GM04504 (cell line): ENCODE measurements at places on chromosomes 7 and 10.

GRCh38 chr10:103733045-103733419 is 122.3 kb downstream of the SH3PXD2A start:
- DNase-seq, result no peak

- DNase-seq, result no peak
Observed at GRCh38 chr10:84523526-84523925, 195.1 kb downstream of the CCSER2 start.

GRCh38 chr10:119203006-119203405 is 4.4 kb upstream of the GRK5 start:
- no peak for DNase-seq

DNA sequence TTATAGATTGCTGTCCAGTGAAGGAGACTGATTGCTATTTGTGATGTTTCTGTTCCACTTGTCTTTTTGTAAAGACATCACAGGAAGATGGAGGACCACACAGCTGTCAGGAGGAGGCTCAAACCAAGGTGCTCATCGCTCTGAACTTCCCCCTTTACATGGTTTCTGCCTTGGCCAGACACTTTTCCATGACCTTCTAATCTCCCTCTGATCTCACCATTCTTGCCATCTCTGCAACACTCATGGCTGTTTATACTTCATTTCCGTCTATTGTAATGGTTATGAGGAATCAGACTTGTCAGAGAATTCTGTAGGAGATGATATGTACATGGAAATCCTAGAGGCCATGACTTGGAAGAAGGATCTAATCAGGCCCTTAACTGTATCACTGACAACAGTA is 1.7 kb upstream of the TAS2R5 start:
- no peak for DNase-seq

DNA sequence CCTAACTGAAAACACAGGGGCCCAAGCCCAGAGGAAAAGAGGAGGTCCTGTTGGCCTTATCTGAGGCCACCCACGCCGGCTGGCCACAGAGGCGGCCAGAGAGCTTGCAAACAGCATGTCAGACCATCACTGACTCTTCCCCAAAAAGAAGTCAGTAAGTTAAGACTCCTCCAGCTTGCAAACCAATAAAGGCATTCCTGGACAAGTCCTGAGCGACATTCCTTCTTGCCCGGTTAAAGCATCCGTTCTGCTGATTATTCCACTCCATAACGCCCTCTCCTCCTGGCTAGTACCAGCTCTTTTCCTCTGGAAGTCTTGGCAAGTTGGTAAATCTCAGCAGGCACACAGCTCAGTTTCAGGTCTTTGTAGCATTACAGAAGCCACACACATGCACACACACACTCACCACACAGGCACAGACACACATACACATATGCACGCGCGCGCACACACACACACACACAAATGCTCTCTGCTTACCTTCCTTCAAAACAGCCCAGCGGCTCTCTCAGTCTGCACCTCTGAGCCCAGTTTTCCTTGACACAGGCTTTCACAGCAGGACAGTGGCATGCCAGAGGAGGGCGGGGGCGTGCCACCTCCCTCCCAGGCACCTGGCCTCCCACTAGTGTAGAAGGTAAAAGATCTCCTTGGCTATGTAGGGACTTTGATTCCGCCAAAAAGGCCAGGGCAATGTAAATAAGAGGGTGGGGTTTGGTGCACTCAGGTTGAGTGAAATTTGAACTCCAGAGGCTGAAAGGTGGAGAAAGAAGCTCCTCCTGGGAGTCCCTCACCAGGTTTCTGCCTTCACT is 201.4 kb downstream of the TNS3 start:
- no peak for DNase-seq
